Fibroblast of gingiva (primary cell): ENCODE measurements at places on chromosomes 6 and 20.

DNA sequence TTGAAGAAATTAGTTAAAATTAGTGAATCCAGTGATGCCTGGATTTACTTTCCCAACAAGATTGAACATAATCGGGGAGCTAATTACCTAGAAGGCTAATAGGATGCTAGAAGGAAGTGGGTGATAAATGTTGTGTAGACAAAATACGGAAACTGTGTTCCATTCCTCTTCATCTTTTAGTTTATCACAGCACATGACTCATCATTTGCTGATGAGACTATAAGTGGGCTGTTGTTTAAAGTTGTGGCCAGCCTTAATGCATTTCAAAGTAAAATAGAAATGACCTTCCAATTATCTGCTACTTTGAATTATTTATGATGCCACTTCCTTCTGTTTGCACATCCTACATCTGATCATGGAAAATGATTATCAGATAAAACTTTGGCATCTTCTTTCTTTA is 43.4 kb downstream of the OGFRL1 start:
- DNase-seq, result no peak

GRCh38 chr20:15831201-15831600 is 742.0 kb downstream of the KIF16B start:
- no peak for DNase-seq

DNA sequence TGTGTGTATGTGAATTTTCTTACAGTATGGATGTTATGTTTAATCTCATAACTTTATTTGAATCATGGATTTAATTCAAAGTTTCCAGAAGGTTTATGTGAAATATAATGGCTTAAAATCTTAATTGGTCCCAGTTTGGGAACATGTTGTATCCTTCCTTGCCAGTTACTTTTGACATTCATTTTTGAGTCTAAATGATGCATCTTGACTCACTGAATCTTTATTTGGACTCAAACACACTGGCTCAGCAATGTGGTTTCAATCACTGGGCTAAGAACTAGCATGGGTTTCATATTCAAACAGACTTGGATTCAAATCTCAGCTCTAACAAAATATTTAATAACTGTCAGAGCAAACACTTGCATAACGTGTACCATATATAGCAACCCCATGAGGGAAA is 25.9 kb upstream of the TFAP2B start:
- peak; percentile 47 for DNase-seq

DNA sequence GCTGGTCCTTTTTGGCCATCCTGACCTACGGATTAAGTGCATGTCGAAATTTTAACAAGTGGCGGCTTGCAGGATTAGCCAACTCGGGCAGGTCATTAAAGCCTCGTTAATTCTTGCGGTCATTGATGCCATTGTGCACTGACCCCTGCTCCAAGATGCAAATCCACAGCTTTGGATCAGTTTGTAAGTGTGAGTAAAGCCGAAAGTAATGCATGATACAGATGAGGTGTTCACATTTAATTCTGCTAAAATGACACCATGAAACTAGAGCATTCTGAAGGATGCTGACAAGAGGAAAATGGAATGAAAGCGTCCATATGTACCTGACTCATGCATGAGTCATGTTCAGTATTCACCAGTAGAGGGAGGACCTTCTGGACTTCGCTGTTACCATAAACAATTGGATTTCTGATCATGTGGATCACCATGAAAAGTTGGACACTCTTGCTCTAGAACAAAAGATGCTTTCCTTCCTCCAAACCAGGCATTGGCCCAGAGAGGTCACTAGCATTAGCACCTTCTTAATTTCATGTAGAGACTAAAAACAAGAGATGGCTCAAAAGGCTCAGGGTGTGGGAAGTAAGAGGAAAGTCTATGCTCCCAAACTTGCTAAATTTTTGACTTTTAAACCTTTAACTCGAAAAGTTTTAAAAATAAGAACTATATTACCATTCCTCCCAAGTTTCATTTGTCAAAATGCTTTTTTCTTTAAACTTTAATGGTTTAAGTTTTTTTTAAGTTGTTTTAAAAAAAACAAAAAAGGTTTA is 48.0 kb downstream of the MUC22 start:
- DNase-seq, result peak; percentile 68

- DNase-seq, result no peak
Measured at GRCh38 chr6:36743032-36743431, 45.4 kb downstream of the RAB44 start.

DNA sequence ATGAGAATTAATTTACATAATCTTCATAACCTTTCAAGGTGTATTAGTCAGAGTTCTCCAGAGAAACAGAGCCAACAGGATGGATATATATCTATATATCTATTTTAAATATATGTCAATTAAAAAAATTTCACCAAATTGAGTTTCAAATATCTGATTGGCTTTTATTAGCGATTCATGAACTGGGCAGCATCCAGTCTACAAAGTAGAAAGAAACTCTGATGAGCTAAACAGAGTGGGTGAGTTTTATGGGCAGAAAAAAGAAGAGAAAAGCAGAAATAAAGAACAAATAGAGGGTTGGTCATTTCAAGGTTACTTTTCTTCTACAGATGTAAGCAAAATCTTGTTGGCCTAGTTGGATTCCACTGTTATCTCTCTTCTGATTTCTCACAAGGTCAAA is 29.0 kb upstream of the BTBD3 start:
- no peak for DNase-seq

GRCh38 chr6:39791850-39792539 is at the start of gene DAAM2:
DAAM2 (plus strand) TSS chr6:39792376; CDS start chr6:39856303, 63,927 bp downstream.
- DNase-seq, result peak; percentile 26

DNA sequence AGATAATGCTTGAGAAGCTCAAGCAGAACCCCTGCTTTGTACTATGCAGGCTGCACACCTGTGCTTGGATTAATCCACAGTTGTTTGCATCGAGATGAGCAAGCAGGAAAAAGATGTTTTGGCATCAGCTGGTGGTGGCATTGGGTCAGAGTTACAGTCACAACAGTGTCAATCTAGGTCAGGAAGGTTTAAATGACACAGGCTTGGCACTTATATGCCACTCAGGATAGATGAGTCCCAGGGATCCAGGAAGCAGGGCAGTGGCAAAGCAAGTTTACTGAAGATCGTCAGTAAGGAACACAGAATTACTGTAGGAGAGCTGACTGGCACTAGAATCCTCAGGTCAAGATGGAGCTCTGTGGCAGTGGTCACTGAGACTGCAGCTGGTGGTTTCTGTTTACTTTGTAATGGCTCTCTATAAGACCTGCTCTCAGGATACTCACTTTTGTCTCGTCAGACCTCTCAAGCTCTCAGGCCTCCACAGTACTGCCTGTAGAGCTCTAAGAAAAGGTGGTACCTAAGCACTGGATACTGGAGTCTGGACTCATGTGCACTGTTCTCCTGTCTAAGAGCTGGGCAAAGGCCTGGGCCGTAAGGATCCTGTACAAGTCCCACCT is 110.1 kb upstream of the HS3ST5 start:
- DNase-seq, result no peak

DNA sequence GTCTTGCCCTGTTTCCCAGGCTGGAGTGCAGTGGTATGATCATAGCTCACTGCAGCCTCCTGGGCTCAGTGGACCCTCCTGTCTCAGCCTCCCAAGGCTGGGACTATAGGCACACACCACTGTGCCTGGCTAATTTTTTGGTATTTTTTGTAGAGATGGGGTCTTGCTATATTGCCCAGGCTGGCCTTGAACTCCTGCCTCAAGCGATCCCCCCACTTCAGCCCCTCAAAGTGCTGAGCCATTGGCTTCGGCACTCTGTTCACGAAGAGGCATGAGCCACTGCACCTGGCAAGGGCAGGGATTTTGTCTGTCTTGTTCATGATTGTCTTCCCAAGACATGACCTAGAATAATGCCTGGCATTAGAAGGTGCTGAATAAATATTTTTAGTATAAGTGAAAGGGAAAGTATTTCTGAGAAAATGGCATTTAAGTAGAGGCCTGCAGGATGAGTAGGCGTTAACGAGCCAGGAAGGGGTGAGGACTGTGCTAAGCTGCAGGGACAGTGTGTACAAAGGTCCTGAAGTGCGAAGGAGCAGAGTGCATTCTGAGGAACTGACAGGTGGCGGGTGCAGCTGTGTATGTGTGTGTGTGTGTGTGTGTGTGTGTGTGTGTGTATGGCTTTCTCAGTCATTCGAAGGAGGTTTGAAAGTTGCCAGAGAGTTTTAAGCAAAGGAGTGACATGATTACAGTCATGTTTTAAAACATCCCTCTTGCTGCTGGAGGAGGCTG is 43.0 kb downstream of the VEGFA start:
- DNase-seq, result no peak

GRCh38 chr20:50311308-50312001 is 120.8 kb downstream of the CEBPB start:
- no peak for DNase-seq

DNA sequence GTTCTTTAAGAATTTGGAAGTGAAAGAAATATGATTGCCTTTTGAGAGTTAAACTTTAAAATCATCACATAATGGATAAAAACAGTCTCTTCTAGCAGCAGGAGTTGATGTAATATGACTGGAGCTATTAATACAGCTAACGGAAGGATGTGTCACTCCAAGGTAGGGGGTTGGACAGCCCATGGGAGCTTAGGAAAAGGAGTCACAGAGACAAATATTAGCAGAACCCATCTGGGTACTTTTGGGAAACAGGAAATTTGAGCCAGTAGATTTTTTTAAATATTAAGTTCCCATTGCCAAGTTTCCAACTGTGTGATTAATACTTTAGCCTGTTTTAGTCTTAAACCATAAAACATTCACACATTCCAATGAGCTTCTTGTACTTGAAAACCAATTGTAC is 164.7 kb upstream of the RIMS1 start:
- no peak for DNase-seq

DNA sequence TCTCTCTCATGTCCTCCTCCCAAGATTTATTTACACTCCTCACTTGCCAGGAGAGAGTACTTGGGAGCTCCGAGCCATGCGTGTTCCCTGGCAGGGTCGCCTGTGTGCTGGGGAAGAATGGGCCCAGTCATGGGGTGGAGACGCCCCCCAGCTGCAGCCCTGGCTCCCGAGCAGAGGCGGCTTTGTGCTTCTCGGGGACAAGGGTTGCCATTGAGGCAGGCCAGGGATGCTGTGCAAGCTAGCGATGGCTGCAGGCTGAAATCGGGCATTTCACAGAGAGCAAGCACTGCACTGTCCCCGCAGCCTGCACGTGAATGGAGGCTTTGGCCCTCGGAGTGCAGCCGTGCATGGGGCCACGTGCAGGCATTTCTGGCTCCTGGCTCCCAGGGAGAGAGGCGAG is 23.8 kb downstream of the PHACTR3 start:
- DNase-seq, result no peak

DNA sequence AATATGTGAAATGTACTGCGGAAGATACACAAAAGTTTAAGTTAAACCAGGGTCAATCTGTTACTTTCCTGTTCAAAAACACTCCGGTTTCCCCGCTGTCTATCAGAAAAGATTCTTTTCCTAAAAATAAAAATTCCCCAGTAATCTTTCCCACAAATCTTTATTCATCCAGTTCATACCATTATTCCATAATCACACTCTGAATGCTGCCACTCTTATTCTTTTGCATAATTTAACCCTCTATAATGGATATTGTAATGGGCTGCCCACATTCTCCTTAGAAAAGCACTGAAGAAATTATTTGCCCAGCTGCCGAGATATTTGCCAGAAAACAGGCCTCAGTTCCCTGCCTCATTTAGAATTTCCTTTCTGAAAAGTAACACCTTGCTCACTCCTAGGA is 68.6 kb downstream of the EPHA7 start:
- no peak for DNase-seq

GRCh38 chr20:23419995-23420901 is 1.0 kb downstream of the NAPB start:
- DNase-seq, result peak; percentile 47

GRCh38 chr20:16378712-16379370 is 194.4 kb downstream of the KIF16B start:
- DNase-seq, result no peak

DNA sequence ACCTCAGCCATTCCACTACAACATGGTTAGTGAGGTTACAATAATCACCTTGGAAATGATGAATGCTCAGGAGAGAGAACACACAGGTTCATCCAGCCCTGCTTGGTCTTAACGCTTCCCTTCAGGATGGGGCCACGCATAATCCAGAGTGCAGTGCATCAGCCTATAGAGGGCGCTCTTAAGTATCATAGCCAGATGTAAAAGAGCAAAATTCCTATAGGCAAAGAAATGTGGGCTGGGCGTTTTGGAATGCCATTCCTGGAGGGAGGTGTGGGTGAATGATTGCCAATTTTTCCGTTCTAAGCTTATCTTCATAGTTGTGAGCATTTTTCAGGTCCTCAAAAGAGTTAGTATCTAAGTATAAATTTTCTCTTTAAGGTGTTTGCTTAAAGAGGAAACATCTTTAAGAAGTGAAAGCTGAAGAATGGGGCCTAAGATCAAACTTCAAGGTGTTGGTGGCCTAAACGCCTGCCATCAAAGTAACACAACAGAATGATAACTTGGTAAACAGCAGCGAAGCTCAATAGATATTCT is 1.8 kb downstream of the RIPOR2 start:
- DNase-seq, result no peak

- DNase-seq, result no peak
Measured at GRCh38 chr6:113920663-113921267, 50.2 kb downstream of the HDAC2 start.

GRCh38 chr6:145400508-145400907 is 334.8 kb downstream of the EPM2A start:
- no peak for DNase-seq

- peak; percentile 49 for DNase-seq
Measured at GRCh38 chr20:50193836-50194421, 3.3 kb downstream of the CEBPB start.

DNA sequence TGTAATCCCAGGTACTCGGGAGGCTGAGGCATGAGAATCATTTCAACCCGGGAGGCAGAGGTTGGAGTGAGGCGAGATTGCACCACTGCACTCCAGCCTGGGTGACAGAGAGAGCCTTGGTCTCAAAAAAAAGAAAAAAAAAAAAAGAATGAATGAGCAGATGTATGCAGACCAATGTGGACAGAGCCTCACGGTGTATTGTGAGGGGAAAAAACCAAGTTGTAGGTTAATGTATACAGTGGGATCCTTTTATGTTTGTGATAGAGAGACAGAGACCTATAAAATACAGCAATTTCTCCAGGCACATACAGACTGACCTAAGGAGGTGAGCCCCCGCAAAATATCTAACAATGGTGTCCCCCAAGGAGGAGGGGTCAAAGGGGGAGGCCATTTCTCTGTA is 11.7 kb downstream of the TGM2 start:
- DNase-seq, result no peak

- DNase-seq, result peak; percentile 56
Measured at GRCh38 chr6:16921399-16922110, 160.3 kb upstream of the ATXN1 start.

GRCh38 chr20:59515013-59515905 is 89.1 kb upstream of the PHACTR3 start:
- peak; percentile 19 for DNase-seq

GRCh38 chr6:38020593-38020992 is 201.1 kb downstream of the ZFAND3 start:
- DNase-seq, result no peak

- DNase-seq, result no peak
Measured at GRCh38 chr20:17430125-17430950, 100.8 kb downstream of the BFSP1 start.

- DNase-seq, result no peak
Measured at GRCh38 chr20:44752099-44752931, 6.7 kb downstream of the KCNK15 start.

DNA sequence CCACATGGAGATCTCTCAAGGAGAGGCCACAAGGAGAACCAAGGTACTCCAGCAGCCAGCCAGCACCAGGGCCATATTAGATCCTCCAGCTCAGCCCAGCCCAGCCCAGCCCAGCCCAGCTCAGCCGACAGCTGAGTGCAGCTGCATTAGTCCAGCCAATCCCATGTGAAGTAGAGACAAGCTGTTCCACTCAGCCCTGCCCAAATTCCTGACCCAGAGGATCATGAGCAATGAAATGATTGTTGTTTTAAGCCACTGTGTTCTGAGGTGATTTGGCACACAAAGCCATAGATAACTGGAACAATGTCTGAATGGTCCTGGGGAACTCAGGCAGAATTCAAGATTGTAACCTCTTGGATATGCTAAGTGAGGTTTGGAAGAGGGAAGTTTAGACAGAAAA is 59.5 kb upstream of the BMP2 start:
- peak; percentile 40 for DNase-seq
